IMR-90 (cell line): ENCODE measurements at places on chromosomes 2 and 18. TPM values are rescaled to one million over a fixed set of nuclear protein-coding genes. Genes with fewer than 3 reads are reported as not detected.

- no peaks in the 10 kb centered on the region for H3K4me1 ChIP-seq
- no peak overlapping the region for H3K4me3 ChIP-seq
- H3K36me3 ChIP-seq, result peaks cover 4% of the 10 kb centered on the region; the same call in 1 of the 2 replicates
- H3K27me3 ChIP-seq, result no peaks in the 10 kb centered on the region
- no peak overlapping the region for H3K27ac ChIP-seq
- DNase-seq, result no peak
Measured at GRCh38 chr2:171057575-171057974, 103.1 kb downstream of the TLK1 start.

DNA sequence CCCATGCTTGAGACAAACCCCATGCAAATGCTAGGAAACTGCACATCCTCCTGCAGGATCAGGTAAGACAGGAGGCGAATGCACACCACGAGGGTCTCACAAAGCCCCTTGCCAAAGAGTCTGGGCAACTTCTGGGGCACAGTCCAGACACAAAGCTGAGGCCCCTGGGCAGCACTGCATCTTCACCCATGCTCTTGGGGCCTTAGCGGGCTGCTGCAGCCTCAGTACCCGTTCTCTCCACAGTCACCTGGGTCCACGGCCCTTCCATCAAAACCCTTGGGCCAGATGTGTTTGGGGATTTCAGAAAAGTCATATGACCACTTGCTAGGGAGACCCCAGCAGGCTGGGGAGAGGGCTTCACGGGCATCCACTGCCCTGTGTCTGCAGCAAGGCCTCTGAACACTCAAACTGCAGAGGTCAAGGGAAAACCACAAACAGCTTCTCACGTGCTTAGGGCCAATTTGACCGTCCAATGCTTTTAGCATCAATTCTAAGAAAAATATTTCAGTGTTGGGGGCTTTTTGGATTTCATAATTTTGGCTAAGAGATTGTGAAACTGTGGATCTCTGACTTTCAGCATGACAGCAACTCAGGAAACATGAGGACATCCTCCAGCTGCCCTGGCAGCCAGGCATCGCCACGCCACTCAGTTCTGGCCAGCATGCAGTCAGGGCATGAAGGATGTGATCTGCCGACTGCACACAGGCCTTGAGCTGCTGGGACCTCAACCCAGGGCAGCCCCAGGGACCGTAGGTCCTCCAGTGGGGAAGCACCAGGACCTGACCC, 20.0 kb downstream of the PASK start:
- DNase-seq, result no peak
- H3K4me3 ChIP-seq, result no peak overlapping the region
- H3K27me3 ChIP-seq, result no peaks in the 10 kb centered on the region
- peaks cover 4% of the 10 kb centered on the region; the same call in 1 of the 2 replicates for H3K36me3 ChIP-seq
- H3K4me1 ChIP-seq, result no peaks in the 10 kb centered on the region

GRCh38 chr2:47214385-47214784, 59.3 kb upstream of the STPG4 start:
- DNase-seq, result no peak
- no peak overlapping the region for H3K4me3 ChIP-seq
- no peaks in the 10 kb centered on the region for H3K36me3 ChIP-seq
- no peak overlapping the region for H3K27ac ChIP-seq
- peaks cover 2% of the 10 kb centered on the region for H3K4me1 ChIP-seq
- H3K27me3 ChIP-seq, result no peaks in the 10 kb centered on the region

- H3K27me3 ChIP-seq, result no peaks in the 10 kb centered on the region
- H3K4me1 ChIP-seq, result no peaks in the 10 kb centered on the region
- H3K4me3 ChIP-seq, result no peak overlapping the region
Measured at GRCh38 chr2:180819106-180819505, 161.3 kb upstream of the UBE2E3 start.

DNA sequence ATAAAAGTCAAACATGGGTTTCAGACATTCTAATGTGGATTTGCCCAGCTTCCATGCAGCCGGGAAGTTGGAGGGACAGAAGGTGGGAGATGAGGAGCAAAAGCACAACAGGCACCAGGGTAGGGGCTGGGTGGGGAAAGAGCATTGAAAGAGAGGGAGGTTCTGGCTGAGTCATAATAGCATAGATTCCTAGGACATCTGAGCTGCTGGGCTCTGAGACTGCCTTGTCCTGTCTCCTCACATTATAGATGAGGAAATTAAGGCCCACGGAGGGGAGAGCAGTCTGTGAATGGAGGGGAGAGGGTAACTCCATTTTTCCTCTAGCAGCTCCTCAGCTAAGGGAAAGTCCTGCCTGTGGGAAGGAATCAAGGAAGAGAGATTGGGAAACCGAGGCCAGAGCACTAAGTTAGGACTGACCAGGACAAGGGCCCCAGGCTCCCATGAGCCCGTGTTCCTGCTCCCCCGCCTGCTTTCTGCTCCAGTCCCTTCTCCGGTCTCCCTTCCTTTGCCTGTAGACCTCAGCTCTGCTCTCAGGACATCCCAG, 26.2 kb downstream of the SH2D6 start:
- H3K4me3 ChIP-seq, result no peak overlapping the region
- H3K4me1 ChIP-seq, result peaks cover 24% of the 10 kb centered on the region
- no peaks in the 10 kb centered on the region for H3K27me3 ChIP-seq
- no peaks in the 10 kb centered on the region for H3K36me3 ChIP-seq

DNA sequence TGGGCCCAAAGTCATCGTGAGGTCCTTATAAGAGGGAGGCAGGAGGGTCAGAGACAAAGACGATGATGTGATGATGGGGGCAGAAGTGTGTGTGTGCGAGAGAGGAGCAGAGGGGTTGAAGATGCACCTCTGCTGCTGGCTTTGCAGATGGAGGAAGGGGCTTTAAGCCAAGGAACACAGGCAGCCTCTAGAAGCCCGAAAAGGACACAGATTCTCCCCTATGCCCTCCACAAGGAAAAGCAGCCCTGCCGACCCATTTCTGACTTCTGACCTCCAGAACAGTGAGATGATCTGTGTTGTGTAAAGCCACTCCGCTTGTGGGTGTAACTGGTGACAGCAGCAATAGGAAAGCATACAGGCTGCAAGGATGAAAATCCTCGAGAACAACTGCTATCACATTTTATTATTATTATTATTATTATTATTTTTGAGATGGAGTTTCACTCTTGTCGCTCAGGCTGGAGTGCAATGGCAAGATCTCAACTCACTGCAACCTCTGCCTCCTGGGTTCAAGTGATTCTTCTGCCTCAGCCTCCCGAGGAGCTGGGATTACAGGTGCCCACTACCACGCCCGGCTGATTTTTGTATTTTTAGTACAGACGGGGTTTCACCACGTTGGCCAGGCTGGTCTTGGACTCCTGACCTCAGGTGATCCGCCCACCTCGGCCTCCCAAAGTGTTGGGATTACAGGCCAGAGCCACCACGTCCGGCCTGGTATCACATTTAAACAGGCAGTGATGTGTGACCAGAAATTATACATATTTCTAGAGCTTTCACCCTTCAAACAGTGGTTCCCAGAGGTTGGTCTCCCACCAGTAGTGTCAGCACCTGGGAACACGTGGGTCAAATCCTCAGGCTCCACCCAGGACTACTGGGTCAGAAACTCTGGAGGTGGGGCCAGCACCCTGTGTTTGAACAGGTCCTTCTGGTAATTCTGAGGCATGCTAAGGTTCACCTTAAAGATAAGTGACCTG, 170.5 kb downstream of the TGIF1 start:
- DNase-seq, result no peak
- H3K27me3 ChIP-seq, result no peaks in the 10 kb centered on the region
- no peak overlapping the region for H3K4me3 ChIP-seq
- no peaks in the 10 kb centered on the region for H3K36me3 ChIP-seq

Gene FHL2
- 550 and 574 TPM in 2 replicates for polyA plus RNA-seq
